Spleen (tissue), 13 donors: ENCODE measurements at places on chromosomes 5 and 9. TPM values are rescaled to one million over a fixed set of nuclear protein-coding genes. Genes with fewer than 3 reads are reported as not detected.

DNA sequence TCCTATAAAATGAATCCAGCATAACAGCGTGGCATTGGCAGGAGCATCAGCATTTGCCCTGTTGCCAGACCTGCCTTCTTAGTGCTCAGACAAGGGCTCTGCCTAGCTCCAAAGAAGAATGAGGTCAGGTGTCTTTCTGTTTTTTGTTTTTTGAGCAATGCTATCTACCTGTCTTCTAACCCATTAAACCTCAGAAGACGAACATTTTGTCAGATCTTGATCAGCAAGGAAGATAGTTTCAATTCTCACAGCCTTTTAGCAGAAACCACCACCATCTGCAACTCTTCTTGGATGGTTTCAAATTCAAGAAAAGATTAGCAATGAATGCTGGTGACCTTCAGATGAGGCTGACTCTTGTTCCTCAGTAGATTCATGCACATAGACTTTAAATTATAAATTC, 103.5 kb upstream of the IQGAP2 start:
- DNase-seq = no peak
- no peak overlapping the region for H3K4me3 ChIP-seq
- H3K27me3 ChIP-seq = no peaks in the 10 kb centered on the region
- peak overlapping the region; percentile 42 for H3K27ac ChIP-seq
- H3K36me3 ChIP-seq = no peaks in the 10 kb centered on the region

- no peak overlapping the region for H3K27ac ChIP-seq
- no peak overlapping the region for H3K4me3 ChIP-seq
- DNase-seq = no peak
- no peaks in the 10 kb centered on the region for H3K36me3 ChIP-seq
- H3K4me1 ChIP-seq = no peaks in the 10 kb centered on the region
- H3K27me3 ChIP-seq = no peaks in the 10 kb centered on the region
Measured at GRCh38 chr5:33321026-33321425, 119.7 kb upstream of the TARS1 start.

GRCh38 chr5:79133657-79134451, 22.2 kb downstream of the BHMT start:
- no peak overlapping the region for H3K4me3 ChIP-seq
- peak overlapping the region; percentile 8 for H3K27ac ChIP-seq
- H3K27me3 ChIP-seq = no peaks in the 10 kb centered on the region

Gene TNIP1
- total RNA-seq = 219 TPM

DNA sequence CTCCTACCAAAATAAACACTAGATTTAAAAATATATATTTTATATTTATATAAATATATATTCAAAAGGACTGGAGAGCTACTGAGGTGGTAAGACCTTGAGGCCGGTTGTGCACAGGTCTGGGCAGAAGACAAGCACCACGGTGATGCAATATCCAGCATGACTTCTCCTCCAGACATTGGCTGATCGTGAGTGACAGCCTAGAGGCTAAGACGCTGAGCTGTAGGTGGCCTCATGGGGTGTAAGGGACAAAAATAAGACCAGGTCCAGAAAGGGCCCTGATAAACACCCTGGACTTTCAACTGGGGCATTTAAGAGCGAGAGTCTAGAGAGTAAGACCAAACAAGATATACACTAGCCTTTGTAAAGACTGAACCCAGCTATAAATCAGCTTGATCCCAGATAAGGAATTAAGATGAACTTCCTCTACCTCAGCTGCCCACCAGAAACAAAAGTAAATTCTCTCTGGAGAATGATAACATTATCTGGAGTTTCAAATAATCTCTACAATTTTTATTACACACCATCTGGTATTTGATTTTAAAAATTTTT, 14.2 kb upstream of the C5orf47 start:
- DNase-seq = no peak
- H3K27ac ChIP-seq = no peak overlapping the region
- H3K36me3 ChIP-seq = no peaks in the 10 kb centered on the region
- H3K4me1 ChIP-seq = peaks cover 5% of the 10 kb centered on the region
- H3K4me3 ChIP-seq = no peak overlapping the region
